RWPE2 (cell line): ENCODE measurements at places on chromosomes 7 and 10.

DNA sequence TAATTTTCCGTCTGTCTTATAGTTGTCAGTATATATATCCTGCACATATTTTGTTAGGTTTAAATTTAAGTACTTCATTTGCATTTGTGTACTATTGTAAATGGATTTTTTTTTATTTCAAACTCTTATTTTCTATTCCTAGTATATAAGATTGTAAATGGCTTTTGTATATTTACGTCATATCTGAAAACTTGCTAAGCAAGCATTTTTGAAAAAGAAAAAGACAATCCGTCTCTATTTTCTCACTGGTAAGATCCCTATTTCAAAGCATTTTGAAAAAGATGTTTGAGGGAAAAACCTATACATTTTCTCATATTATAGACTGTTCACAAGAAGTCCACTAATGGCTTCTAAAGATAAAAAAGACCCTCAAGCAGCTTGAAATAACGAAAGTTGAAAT lies 1.2 kb upstream of the LYZL1 start:
- H3K27ac ChIP-seq = no peak overlapping the region
- no peaks in the 10 kb centered on the region for H3K36me3 ChIP-seq
- no peaks in the 10 kb centered on the region for H3K4me1 ChIP-seq
- no peak overlapping the region for H3K4me3 ChIP-seq
- H3K27me3 ChIP-seq = peaks cover 28% of the 10 kb centered on the region
- DNase-seq = no peak

- H3K4me3 ChIP-seq = no peak overlapping the region
- DNase-seq = no peak
- H3K27ac ChIP-seq = no peak overlapping the region
- no peaks in the 10 kb centered on the region for H3K4me1 ChIP-seq
These were observed 36.9 kb downstream of the ZPBP start for GRCh38 chr7:50056131-50056530.

- no peaks in the 10 kb centered on the region for H3K36me3 ChIP-seq
- no peak overlapping the region for H3K27ac ChIP-seq
- H3K4me1 ChIP-seq = no peaks in the 10 kb centered on the region
- no peaks in the 10 kb centered on the region for H3K27me3 ChIP-seq
- DNase-seq = no peak
These were observed 115.7 kb upstream of the NANOS1 start for GRCh38 chr10:118913825-118914224.

- H3K27me3 ChIP-seq = no peaks in the 10 kb centered on the region
- no peak overlapping the region for H3K4me3 ChIP-seq
- peaks cover 9% of the 10 kb centered on the region for H3K4me1 ChIP-seq
- no peak overlapping the region for H3K27ac ChIP-seq
- peaks cover 49% of the 10 kb centered on the region for H3K36me3 ChIP-seq
These were observed 96.5 kb downstream of the LRRC4 start for GRCh38 chr7:127934711-127935110.

GRCh38 chr7:32879460-32879859 lies 12.1 kb downstream of the KBTBD2 start:
- H3K27me3 ChIP-seq = no peaks in the 10 kb centered on the region

- no peak for DNase-seq
These were observed 146.5 kb upstream of the MEOX2 start for GRCh38 chr7:15832996-15833395.

DNA sequence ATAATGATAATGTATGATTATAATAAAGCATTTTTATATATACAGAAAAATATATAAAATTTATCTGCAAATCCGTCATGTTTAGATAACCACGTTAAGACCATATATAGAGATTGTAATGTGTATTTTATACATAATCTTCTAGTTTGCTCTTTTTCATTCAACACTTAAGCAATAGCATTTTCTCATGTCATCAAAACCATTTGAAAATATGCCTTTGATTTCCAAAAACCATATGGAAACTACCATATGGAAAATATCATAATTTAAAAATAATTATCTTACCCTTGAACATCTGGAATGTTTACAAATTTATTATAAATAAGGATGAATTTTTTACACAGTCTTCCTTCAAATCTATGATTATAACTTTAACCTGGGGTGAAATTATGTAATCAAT lies 250.4 kb upstream of the NPSR1 start:
- no peaks in the 10 kb centered on the region for H3K36me3 ChIP-seq
- no peak for DNase-seq
- no peak overlapping the region for H3K27ac ChIP-seq
- H3K4me3 ChIP-seq = no peak overlapping the region
